Stimulated activated CD4-positive, alpha-beta T cell treated with anti-CD3 and anti-CD28 coated beads, Interleukin-12 subunit alpha, Interleukin-12 subunit beta, amount 100 ng/mL, for 24 hours (primary cell): ENCODE measurements at places on chromosomes 1 and 21.

DNA sequence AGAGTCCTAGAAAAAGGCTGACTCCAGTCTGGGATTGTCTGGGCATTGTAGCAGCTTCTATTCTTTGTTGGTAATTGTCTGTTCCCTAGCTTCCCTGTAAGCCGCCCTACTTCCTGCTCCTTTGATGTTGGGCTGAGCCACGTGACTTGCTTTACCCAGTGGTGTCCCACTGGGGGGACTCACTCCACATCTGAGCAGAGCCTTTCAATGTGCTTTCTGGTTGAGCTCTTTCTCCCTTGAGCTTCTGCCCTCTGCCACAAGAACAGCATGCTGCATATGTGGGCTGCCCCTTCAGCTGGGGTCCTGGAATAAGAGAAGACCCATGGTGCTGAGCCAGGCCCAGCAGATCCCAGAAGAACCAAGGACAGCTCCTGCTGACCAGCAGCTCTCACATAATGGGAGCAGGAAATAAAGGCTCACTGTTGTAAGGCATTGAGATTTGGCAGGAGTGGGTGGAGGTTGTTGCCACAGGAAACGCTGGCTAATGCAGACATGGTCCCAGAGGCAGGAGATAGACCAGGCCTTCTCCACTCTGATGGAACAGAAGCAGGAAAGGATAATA, 276.3 kb upstream of the GJB5 start:
- DNase-seq: no peak

- DNase-seq: no peak
These were observed 64.9 kb downstream of the LMO4 start for GRCh38 chr1:87393445-87394085.

- DNase-seq: peak; percentile 50
These were observed at the start of gene DOCK7 for GRCh38 chr1:62687903-62688686. Gene DOCK7, minus strand, starts transcription at chr1:62688386. Its CDS starts 122 bp downstream, at chr1:62688264.

GRCh38 chr1:245036102-245036501, 118.7 kb upstream of the KIF26B start:
- DNase-seq: no peak

DNA sequence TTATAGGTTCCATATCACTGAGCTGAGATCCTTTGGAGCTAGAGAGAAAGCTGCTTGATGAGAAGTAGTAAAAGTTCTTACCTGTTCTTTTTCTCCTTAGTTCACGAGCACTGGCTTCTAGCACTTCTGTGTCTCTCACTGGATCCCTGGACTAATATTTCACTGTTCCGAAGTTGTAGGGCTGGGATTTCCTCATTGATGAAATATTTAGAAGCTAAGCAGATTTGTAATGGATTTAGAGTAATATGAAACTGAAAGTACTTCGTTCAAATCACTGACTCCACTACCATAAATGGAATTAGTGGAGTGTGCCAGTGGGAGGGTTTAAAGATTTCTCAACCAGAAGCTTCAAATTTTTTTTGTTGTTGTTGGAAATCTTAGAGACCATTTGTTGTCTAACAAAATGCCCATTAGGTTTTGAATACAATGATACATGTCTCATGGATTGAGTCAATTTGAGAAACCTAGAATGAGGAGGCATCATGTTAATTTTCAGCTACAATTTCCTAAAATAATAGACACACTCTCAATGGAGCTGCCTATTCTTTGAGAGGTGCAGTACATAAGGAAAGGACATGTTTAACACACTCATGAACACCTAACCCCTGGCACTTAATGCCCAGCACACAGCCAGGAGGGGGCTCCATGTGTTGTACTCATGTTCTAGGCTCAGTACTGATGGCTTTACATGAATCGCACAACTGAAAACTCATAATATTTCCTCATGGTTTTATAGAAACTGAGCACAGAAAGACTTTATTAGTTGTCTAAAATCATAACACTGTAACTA, at the start of gene GBP1:
GBP1 (minus strand) TSS at position 130 of the 790 bp plus-strand sequence. CDS start 1,974 bp downstream, outside the sequence.
- DNase-seq: no peak

DNA sequence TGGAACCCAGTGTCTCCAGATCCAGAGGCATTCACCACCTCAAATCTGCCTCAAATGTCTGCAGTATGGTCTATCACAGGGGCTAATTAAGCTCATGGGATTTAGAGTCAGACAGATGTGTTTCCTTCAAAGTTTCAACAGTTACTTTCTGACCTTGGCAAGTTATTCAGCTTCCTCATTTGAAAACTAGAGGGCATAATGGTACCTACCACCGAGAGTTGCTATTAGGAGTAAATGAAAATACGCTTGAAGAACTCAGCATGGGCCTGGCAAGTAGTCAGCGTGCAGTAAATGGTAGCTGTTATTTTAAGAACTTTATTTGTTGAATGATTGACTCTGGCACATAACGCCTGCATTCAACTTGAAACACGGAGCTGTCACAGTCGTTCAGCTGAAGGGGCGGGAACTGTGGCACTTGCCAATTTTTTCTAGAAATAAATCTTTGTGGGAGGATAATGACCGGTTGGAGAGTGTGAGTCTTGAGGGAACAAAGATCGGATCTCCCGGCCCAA, 1.2 kb upstream of the CAP1 start:
- DNase-seq: no peak

DNA sequence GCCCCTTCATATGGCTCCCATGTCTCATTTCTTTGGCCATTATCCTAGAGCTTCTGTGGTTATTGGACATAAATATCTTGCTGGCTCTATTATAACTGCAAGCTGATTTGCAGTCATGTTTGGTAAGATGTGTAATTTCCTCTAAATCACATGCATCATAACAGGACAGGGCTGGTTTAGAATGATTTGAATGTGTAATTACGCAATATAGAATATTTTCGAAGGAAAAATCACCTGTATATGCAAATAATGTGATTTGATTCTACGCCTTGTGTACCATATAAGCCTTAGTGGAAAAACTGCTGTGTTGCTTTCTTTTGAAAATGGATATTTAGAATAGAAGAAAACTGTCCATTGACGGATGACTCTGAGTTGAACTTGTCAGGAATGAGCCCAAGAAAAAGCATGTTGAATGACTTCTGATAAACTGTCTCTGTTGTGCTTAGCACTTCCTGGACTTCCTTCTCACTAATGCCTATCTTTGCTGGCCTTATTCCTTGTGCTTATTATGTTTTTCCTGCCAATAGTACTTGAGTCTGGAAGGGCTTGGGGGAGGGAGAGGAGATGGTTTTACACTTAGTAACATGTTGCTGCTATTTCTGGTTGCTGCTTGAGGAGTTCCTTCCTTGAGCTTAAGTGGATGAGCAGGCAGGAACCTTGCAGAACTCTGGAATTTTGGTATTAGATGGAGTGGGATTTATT, 6.5 kb downstream of the CACHD1 start:
- DNase-seq: no peak

- DNase-seq: no peak
These were observed 3.8 kb downstream of the ETV3 start for GRCh38 chr1:157134442-157134841.
